Left hindlimb (tissue), 1 donor: ENCODE measurements at places on chromosomes 2 and 18.

DNA sequence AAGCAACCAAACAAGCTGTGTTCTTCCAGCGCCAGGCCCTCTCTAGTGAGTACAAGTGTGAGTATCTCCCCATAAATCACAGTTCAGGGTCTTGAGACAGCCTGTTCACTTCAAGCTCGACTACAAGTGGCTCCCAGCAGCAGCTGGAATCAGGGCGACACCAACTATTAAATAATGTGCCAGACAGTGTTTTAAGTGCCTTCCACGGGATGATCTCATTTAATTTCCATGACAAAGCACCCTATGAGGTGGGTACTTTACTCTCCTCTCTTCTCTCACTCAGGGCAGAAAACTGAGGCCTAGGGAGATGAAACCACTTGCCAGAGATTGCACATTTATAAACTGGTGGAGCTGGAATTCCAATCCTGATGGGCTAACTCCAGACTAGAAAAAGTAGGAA, 2.6 kb upstream of the FAM136A start:
- no peak for DNase-seq

GRCh38 chr2:28766070-28766469, 14.4 kb downstream of the PPP1CB start:
- no peak for DNase-seq

- no peak for DNase-seq
These were observed 20.0 kb downstream of the MPP4 start for GRCh38 chr2:201678401-201678800.

- DNase-seq: no peak
These were observed 91.7 kb upstream of the LRRTM1 start for GRCh38 chr2:80396276-80396675.

- no peak for DNase-seq
These were observed 20.7 kb downstream of the SPTBN1 start for GRCh38 chr2:54476852-54477251.

DNA sequence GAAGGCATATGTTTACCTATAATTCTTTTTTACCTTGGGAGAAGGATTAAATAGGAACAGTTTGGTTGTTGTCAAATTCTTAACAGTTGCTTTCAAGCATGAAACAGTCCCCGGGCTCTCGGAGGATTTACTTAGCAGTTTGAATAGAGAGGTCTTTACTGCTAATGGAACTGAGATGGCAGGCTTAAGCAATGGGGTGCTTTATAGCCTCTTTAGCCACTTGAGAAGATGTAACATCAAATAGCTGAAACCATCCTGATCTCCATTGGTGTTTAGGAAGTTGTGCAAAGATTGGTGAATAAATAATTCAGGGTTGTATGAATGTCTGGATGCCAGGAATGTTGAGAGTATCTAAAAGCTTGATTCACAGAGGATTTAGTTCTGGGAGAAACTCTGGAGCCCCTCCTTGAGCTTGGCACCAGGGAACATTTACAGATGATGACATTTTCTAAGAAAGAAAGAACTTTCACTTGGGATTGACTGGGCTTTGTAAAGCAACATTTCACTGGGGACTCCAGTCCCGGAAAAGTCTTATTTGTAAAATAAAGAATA, 51.9 kb downstream of the PTPRM start:
- no peak for DNase-seq

DNA sequence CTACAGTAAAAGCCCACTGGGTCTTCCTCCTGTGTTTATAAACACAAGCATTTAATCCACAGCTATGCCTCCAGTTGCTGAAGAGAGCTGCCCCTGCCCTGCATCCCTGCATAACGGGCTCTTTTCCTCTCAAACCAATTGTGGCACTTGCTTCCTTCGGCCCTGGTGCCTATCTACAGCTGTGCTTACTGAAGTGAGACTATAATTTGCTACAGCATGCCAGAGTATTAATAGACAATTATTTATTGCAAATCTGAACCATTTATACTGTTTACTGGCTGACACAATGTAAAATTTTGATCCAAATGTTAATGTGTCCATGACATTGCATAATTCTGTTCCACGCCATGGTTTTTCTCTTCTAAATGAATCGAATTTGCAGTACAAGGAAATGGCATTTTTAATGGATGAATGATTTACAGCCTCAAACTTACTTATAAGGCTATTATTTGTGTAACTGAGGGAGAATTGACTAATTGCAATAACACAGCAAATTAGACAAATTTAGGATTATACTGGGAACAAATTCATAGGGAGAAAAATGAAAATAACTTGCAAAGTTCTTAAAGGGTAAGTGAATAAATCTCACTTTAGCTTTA, 457.0 kb upstream of the HNRNPA3 start:
- DNase-seq: no peak

DNA sequence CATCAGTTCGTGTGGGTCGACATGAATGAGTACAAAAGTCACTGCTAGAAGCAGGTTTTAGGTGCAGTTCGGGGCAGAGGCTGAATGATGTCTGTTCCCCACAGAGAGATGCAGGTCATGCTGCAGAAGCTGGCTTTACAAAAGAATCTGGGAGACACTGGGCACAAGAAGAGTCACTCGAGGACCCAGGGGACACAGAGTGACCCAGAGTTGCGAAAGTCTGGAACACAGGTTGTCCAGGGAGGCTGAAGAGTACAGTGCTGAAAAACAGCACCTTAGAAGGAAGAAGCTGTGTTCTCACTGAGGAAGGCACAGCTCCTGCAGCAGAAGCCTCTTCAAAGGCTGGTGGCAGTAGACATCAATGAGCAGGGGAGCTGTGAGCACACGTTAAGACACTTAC, 14.8 kb downstream of the CACNB4 start:
- no peak for DNase-seq

DNA sequence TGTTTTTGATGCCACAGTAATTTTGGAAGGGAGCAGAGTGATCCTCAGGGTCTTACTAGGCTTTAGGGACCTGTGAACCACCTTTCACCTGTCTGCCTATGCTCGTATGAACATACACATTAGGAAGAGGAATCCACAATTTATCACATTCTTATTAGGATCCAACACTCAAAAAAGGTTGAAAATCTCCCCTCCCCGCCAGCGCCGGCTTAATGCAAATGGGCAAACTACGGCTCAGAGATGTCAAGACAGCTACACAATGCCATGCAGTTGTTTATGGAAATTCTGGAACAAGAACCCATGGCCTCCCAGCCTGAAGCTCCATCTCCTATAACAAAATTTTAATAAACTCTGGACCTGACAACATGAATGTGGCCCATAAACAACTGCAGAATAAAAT, 375.9 kb upstream of the ACVR2A start:
- DNase-seq: no peak

DNA sequence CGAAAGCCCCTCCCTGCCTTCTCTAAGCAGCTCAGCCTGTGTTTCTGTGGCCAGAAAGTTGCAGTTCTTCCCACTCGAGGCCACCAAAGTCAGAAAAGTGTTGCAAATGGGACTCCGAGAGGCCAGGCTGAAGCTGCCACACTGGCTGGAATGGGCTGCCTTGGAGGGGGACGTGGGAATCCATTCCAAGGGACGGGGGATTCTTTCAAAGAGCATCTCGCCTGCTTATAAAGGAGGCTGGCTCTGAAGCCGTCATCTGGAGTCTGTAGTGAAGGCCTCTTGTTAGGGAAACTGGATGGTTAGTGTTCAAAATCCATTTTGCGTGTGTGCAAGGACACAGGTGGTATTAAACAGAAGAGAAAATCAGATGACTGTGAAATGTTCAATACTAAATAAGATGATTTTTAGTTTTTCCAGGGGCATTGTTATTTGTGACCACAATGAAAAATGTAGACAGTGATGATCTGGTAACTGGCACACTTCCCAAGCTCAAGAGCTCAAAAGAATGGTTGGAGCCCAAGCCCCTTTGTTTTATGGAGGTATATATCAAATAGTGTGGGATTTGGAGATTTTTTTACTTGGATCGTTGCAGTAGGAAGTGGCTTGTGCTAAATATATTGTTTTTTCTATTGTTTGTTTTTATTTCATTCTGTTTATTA, 782 bp downstream of the FAM228B start:
- DNase-seq: no peak

DNA sequence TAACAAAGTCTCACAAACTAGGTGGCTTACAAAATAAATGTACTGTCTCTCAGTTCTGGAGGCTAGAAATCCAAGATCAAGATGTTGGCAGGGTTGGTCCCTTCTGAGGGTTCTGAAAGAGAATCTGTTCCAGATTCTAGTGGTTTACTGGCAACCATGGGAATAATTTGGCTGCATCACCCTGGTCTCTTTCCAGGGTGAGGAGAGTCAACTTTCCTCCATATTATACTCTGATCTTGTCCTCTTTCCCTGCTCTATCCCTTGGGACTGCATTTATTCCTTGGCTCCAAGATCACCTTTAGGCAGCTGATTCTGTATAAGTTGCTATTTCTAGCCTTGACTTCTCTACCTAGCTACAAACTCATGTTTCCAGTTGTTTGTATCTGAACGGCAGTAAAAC, 35.2 kb downstream of the SLC40A1 start:
- peak; percentile 71 for DNase-seq

DNA sequence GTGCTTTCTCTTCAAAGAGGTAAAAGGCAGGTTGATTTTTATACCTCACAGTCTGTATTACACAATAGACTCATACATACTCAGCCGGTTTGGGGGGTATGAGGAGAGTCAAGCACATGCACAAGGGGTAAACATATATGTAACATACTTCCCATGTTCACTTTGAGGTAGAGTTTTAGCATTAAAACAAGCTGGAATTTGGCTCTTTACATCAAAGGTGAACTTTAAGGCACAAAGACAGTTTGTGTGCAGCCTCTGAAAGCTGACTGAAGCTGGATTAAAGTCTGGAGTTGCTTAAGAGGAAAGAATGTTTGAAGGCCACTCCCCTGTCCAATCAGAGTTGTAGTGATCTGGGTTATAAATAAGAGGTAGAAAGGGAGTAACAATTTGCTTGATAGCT, 282.0 kb downstream of the DPP10 start:
- no peak for DNase-seq

DNA sequence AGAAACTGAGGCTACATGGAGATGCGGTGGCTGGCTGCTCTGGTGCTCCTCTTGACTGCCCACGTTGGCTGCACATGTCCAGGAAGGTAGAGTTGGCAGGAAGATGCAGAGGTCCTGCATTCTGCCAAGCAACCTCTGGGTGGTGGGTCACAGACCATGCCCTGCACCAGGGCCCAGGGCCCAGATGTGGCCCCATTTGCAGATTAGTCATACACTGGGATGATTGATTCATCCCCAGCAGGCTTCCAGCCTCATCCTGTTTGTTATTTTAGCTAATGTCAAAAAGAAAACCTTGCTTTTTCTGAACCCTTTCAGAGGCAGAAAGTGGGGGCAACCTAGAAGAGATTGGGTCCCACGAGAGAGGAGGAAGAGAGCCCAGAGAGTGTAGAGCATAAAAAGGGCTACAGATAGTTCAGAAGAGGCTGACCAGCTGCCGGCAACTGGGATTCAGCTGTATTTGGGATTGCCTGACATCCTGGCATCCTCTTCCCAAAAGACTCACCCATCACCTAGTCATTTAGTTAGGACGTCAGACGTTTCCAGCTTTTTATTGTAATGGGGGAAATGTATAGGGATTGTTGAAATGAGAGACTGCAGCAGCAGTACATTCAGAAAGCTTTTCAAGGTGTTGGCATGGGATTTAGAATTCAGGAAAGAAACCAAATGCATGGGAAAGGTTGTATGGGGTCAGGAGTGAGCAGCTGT, 101.9 kb downstream of the CTIF start:
- DNase-seq: no peak

DNA sequence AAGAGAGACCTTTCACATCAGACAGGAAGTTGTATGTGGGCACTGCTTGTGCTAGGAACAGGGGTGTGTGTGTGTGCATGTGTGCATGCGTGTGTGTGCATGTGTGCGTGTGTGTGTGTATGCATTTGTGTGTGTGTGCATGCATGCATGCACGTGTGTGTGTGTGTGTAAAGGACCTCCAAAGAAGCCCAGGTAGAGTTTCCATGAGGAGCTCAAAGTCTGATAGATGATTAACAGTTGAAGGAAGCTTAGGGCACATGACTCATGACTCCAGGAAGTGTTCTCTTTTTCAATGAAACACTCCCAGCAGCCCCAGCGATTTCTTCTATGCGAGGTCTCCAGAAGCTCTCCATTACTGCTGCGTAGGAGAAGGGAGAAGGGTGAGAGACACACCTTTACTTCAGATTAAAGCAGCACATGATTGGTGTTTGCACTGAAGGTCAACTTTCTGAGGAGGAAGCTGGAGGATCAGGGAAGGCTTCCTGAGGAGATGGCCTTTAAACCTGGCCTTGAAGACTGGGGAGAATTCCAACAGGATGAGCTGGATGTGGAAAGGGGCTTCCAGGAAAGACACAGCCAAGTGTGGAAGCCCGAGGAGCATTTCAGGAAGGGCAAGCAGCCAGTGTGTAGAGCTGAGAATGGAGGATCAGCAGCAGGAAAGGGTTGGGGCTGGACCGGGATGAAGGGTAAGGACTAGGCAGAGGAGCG, 77.7 kb downstream of the SMAD4 start:
- DNase-seq: no peak

- no peak for DNase-seq
These were observed 483.0 kb upstream of the FSIP2 start for GRCh38 chr2:185255566-185255965.

DNA sequence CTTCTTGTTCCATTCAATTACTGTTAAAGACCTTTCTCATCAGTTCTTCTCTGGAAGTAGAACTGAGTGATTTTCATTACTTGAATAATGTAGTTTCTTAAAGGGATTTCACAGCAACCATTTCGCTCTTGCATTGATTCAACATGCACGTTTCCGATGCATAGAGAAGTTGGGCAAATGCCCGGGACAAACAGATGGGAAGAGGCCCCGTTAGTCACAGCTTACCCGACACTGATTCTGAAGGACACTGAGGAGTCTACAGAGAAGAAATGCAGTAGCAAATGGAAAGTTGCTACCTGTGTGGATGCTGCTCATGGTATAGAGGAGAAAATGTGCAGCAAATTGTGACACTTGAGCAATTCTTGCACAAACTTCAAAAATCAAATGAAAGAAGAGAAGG, 32.3 kb upstream of the GCG start:
- DNase-seq: no peak

DNA sequence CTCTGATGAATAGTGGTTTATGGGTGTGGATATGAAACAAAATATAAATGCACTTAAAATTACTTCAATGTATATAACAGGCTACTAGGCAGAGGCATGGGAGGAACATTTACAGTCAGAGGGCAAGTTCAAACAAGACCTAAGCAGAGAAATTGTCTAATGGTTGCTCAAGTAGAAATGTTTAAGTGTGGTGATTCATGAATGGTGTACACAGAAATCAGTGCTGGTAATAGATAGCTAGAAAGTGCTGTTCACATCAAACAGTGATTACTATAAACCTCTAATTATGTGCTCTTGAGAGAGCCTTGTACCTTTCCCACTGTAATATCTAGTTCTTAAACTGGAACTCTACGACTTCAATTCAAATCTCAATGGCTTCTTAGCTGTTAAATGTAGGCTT, 485.1 kb downstream of the NRXN1 start:
- DNase-seq: no peak

GRCh38 chr2:159010963-159011362, 42.5 kb downstream of the TANC1 start:
- DNase-seq: no peak

DNA sequence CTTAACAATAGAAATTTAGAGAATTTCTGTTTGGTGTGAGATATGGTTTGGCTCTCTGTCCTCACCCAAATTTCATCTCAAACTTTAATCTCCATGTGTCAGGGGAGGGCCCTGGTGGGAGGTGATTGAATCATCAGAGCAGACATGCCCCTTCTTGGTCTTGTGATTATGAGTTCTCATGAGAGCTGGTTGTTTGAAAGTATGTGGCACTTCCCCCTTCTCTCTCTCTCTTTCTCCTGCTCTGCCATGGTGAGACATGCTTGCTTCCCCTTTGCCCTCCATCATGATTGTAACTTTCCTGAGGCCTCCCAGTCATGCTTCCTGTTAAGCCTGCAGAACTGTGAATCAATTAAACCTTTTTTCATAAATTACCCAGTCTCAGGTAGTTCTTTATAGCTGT, 524.7 kb upstream of the ACVR2A start:
- no peak for DNase-seq
